ENCODE measurements at places on chromosomes 6 and 20.

GRCh38 chr20:35776513-35777101, 4.8 kb downstream of the PHF20 start:
- DNase-seq = no peak

DNA sequence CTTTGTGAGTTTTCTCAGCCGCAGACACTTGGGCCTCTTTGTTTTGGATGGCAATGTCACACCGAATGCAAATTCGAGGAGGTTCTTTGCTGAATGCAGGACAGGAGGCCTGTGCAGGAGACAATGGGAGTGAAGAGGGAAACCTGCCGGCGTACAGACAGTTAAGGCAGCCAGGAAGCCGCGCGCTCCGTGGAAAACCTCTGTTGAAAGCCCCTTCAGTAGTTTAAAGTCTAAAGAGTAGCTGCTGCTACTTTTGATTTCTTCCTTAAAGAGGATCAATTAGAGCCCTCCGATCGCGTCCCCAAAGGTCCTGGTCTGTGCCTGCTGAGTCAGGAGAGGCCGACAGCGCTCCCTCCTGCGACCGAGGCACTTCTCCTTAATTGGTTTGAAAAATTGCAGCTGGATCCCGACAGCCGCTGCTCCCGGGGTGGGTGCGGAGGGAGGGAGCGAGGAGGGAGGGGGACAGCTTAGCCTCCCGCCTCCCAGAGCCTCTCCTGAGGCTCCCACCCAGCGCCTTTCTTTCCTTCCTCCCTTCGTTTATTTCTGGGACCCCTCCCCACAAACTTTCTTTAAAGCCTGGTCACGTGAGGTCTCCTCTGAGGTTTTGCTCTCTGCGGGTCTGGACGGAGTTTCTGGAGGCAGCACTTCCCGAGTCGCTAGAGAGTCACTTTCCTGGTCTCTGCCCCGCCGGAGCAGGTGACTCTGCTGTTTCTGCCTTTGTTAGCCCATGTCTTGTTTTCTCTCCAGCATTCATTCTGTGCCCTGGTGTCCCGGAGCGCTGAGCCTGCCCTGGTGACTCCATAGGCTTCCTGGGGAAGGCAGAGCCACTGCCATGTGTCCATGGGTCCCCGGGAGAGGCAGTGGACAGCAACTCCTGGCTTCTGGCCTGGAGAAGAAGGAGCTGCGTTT, 22.3 kb upstream of the RPP40 start:
- no peak for DNase-seq

DNA sequence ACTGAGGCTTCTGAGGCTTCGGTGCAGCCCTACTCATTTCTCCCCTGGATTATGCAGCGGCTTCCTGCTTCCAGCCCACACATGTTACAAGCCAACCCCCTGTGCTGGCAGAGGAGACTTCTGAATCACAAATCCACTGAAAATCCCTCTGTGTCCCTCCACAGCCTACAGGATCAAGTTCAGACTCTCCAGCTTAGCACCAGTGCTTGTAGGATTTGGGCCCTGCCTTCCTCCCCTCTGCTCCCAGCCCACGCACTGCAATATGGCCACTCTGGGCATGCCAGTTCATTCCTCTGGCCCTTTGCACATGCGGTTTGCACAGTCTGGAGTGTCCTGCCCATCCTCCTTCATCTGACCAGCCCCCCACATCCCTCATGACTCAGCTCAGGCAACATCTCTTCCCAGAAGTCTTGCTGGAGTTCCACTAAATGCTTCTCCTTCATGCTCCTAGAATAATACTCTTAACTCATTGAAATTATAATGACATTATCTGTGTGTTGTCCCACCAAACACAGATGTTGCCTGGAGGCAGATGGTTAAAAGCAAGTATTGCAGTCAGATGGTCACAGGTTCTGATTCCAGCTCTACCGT, 15.9 kb upstream of the MDGA1 start:
- no peak for DNase-seq

DNA sequence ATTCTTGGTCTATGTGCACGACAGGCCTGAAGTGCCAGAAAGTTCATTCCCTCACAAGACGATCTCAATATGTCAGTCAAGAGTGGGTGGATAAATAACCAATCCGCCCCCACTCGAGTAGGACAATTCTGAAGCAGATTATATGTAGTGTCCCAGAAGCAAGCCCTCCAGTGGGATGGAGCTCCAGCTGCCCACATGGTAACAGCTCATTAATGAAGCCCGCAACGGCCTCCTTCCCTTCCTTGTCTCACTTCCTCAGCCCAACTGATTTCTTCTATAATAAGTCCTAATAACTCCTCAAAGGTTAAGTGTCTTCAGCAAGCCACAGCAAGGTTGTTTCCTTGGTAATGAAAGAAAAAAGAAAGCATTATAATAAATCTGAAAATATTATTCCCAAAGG, 82.1 kb upstream of the F13A1 start:
- DNase-seq = no peak

DNA sequence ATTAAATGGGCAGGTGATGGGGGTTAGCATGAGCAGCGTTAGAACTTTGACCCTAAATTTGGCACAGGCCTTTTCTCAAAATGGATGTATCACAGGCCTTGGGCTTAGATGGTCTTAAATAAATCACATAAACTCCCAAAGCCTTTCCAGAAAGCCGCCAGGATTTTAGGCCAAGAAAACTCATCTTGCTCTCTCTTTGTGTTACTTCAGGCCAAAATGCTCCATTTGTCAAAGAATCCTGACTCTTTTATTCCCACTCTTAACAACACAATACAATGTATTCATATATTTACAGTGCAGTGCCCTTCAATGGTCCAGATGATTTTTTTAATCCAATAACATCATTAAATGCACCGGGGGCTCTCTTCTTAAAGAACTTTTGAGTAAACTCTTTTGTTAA, 5.9 kb upstream of the TCP11 start:
- DNase-seq = no peak

DNA sequence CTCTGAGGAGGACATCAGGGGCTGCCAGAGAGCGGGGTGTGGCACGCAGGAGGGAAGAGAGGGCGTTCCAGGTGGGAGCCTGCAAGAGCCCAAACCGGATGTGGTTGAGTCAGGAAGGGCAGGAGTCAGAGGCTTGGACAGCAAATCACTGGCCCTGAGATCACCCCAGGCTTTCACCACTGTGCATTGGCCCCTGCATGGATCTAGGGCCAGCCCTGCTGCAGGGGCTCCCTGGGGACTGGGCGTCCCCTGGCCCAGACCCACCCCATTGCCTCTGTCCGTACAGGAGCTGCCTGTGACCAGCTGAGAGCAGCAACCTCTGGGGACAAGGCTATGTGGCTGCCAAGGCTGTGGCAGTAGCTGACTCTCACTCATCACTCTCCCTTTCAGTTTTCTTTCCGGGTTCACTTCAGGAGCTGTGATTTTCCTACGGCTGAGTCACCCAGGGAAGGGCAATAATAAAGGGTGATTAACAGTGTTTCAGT, 33.9 kb downstream of the KCNK17 start:
- DNase-seq = no peak

DNA sequence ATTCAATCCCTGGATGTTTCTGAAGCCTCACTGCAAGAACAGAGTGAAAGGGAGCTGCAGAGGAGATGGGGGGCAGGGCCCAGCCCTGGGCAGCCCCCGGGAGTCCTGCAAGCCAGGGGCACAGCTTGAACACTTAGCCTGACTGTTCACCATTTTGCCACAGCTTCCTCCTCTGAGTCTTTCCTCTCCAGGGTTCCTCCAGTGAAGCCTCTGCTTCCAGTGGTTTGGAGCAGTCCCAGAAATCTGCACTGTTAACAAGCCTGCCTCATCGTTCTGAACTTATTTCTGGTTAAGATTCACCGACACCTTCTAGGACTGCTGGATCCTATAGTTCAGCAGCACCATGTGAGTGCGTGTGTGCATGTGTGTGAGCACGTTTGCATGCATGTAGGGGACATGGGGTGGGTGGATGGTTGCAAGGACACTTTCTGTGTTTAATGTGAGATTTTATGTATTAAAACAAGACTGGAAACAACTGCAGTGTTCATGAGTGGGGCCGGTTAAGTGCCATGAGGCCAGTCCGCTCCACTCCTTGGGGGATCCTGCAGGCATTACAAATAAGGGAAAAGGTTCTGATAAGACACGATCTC, 24.6 kb downstream of the CEBPB start:
- DNase-seq = no peak

- no peak for DNase-seq
Measured at GRCh38 chr6:14031516-14031915, 86.1 kb upstream of the CD83 start.

Data from T-helper 2 cell (primary cell).